Umbilical cord (tissue), 2 donors: ENCODE measurements at places on chromosomes 13 and 19.

DNA sequence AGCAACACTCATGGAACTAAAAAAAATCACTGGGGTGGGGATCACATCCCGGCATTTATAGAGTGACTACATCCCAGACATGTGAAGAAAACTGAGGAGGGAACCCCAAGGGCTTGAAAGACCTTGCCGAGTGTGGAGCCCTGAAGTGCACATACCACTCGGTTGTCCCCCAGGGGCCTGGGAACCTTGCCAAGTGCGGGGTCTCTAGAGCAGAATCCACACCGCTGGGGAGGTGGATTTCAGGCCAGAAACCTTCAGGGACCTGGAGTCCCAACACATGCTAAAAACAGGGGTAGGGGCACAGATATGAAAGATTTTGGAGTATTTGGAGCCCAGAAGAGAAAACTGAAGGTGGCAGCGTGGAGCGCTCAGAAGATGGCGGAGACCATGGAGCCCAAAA lies 35.2 kb downstream of the ERICH4 start:
- no peak for DNase-seq

DNA sequence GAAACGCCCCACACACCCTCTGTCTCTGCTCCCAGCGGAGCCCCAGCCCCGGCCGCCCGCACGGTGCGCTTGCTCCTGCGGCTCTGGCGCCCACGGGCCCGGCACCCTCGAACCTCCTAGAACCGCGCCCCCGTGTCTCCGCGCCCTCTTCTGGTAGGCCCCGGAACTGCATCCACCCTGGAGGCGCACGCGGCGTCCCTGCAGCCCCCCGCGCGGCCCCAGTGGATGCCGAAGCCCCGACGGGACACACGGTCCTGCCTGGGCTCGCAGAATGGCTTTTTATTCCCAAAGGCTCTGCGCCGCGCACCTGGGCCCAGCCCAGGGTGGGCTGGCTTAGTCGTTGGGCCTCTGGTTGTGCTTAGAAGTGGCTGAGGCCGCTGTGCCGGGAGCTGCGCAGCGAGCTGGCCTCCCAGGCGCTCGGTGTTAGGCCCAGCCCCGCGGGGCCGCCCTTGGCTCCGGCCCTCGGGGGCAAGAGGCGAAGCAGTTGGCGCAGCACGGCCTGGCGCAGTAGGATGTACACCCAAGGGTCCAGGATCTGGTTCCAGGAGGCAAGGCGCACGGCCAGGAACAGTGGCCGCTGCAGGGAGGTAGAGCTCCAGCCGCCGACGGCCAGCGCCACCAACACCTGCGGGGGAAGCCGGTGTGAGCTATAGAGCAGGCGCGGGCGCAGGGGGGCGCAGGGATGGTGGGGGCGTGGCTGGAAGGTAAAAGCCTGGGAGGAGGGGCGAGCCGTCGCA lies 2.8 kb downstream of the PTGER1 start:
- DNase-seq = peak; percentile 58

DNA sequence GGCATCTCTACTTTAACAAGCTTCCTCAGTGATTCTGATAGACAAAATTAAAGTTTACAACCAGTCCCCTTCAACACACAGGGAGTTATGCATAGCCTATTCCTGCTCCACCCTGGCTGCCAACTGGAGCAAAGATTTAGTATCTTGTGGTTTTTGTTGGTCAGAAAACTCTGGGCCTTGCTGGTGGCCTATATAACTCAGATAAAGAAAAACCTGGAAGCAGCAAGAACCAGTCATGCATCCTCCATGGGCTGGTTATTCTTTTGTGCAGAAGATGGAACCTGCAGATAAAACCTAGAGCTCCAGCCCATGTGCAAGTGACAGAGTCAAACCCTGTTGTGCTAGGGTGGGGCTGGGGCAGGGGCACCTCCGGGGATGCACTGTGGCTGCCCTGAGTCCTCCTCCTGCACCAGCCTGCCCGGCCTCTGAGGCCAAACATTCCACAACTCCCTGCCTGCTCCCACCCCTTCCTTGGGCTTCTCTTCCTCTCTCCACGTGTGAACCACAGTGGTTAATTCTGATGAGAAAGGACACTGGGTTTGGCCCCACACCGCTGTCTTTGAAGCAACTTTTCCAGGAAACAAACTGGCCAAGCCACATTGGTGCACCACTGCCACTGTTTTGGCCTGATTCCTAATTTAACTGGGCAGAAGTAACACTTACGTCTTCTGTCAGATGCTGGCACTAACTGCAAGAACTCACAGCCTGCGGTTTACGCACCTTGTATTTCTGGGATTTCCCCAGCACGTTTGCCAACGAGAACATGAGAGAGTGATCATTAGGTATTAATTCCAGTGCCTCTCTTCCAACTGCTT lies 23.3 kb upstream of the GGACT start:
- no peak for DNase-seq

DNA sequence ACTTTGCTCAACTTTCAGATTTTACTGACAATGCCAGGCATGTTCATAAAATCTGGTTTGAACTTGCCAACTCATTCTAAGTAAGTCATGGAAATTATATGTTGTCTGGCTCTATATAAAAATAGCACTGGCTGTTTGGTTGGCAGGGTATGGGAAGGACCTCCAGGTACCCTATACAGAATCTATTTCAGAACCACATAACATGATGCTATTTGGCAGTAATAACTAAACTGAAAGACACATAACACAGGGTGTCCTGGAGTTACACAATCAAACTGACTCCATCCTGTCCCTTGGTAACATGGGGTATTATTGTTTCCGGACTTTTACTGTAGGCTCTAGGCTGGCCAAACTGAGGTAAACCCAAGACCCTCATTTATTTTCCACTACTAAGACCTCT lies 248.8 kb downstream of the RGCC start:
- no peak for DNase-seq

DNA sequence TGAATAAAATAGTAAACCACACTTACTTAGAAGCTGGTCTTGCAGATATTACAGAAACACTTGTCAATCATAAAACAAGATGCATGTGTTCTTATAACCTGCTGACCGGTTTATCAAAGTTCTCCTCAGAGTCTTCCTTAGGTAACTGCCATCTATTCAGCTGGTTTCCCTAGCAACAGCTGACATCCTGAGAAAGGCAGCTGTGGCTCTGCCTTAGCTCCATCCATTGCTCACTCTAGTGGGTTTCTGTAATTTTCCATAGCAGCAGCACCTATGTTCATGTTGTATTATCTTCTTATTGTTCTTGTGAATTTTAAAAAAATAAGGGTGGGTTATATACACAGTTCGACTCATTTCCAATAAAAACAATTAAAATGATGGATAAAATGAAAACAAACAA lies 87.8 kb downstream of the RAP2A start:
- no peak for DNase-seq

- no peak for DNase-seq
These were observed 880 bp downstream of the PTGIR start for GRCh38 chr19:46623915-46624502.

- DNase-seq = no peak
These were observed 38.0 kb downstream of the KCTD4 start for GRCh38 chr13:45162821-45163220.

- DNase-seq = peak; percentile 90
These were observed 16.0 kb upstream of the ERCC1 start for GRCh38 chr19:45439569-45440258.

DNA sequence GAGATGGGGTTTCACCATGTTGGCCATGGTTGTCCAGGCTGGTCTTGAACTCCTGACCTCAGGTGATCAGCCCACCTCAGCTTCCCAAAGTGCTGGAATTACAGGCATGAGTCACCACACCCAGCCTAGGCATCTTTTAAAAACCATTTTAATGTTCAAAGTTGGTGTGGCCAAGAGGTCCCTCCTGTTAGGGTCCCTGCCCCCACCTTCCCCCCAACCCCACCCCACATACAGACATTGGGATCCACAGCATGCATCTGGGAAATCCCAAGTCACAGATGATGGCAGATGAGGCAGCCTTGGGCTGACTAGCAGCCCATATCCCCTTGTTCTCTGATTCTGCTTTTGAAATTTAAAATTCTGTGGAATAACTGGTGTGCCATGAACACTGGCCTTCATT lies 226.0 kb downstream of the KATNAL1 start:
- no peak for DNase-seq

- DNase-seq = peak; percentile 35
These were observed 175.3 kb downstream of the ZIC5 start for GRCh38 chr13:99796175-99796819.

DNA sequence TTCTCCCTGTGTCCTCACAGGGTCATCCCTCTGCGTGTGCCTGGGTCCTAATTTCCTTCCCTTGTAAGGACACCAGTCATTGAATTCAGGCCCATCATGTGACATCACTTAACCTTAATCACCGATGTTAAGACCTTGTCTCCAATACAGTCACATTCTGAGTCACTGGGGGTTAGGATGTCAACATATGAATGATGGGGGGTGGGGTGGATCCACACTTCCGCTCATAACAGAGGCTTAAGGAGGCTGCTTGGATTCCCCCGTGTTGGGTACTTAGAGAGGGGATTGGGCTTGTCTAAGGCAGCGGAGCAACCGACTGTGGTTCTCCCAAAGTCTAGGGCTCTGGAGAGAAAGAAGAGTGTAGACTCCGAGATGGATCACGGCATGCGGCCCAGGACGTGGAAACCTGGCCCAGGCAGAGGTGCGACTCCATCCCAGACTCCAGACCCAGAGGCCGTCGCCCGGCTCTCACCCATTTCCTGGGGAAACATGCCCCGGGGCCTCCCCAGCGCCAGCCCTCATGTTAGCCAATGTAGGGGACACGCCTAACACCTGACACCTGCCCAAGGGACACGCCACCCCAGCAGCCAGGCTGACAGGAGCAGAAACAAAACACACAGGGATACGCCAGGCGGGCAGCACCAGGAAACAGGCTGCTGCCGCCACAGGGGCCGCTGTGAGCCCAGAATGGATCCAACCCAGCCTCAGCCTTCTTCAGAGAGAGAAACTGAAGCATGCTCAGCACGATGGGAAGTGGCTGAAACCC lies 17.1 kb upstream of the IGLON5 start:
- DNase-seq = no peak

- DNase-seq = peak; percentile 93
These were observed 936.9 kb downstream of the EFNB2 start for GRCh38 chr13:105598529-105598928.

DNA sequence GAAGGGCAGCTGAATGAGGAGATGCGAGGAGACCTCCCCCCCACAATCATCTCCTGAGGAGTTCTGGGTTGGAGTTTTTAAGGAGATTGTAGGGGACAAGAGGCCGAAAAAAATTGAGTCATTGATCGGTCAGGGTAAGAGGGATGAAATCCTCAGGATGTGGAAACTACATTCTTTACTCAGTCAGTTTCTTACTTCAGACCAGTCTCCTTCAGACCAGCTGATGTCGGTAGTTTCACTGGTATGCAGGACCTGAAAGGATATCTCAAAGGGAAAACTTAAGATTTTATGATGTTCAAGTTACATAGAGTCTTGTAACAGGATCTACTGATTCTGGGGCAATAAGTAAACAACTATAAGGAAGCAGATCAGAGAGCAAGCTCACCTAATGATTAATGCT lies 51.7 kb upstream of the RFXAP start:
- no peak for DNase-seq

GRCh38 chr13:27631156-27631555 lies 9.5 kb downstream of the POLR1D start:
- no peak for DNase-seq

DNA sequence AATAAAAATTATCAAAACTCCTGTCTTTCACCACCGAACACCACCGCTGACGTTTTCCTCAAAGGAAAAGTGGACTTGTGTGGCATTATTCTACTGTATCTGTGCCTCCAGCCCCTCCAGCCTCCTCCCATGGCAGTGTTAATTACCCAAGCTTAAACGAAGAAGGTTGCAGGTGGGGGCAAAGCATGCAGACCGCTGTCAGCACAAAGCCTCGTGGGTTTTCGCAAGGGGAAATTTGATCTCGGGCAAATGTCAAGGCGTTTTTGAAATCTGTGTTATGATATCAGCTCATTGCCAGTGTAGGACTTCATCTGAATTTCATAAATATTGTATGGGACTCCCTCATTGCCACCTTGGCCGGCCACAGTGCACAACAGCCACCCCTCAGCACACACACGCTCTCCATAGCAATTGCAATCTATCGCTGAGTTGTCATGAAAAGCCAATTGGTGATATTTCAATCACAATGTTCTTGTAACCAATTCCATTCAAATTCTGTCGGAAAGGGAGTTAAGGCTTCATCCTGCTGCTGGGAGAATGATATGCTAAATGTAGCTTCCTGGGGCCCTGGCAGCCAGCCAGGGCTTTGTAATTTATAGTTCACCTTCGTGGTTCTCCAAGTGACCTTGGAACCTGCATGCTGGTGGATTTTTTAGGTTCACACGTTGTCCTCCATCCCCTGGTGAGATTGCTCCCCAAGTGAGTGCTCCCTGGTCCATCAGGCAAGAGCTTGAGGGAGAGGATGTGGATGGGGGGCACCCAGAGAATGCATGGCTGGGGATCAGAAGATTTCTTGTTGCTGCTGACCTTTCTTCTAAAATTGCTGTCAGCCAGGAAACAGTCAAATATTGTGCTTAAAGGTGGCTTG lies 16.6 kb downstream of the CHST8 start:
- DNase-seq = no peak
